Activated CD8-positive, alpha-beta memory T cell treated with anti-CD3 and anti-CD28 coated beads, Interleukin-2, amount 10 ng/mL, durations not matched to agents 7 days and 5 days (primary cell): ENCODE measurements at places on chromosomes 12 and 14. TPM values are rescaled to one million over a fixed set of nuclear protein-coding genes. Genes with fewer than 3 reads are reported as not detected.
A peak's percentile ranks its signal among the peaks of the same experiment; 100 is the strongest.

NGB gene
- total RNA-seq = not detected

POTEM gene
- total RNA-seq = not detected

GRCh38 chr12:52759695-52760094 is 17.4 kb downstream of the KRT76 start:
- no peak for DNase-seq
- no peak overlapping the region for H3K27ac ChIP-seq
- no peak overlapping the region for H3K4me3 ChIP-seq
- H3K27me3 ChIP-seq = peaks cover 11% of the 10 kb centered on the region

- H3K4me3 ChIP-seq = no peak overlapping the region
- peaks cover 20% of the 10 kb centered on the region for H3K4me1 ChIP-seq
- DNase-seq = no peak
- H3K27ac ChIP-seq = no peak overlapping the region
Observed at GRCh38 chr12:11949738-11950411, 120.9 kb upstream of the BCL2L14 start.

- H3K4me1 ChIP-seq = peaks cover 75% of the 10 kb centered on the region
- peak overlapping the region; percentile 88 for H3K4me3 ChIP-seq
- peaks cover 12% of the 10 kb centered on the region for H3K27me3 ChIP-seq
- peaks cover 2% of the 10 kb centered on the region for H3K36me3 ChIP-seq
- no peak for DNase-seq
Observed at GRCh38 chr12:111408116-111408440, 2.4 kb downstream of the SH2B3 start.

GRCh38 chr12:79690142-79690637 is 574 bp downstream of the PAWR start:
- DNase-seq = no peak
- H3K27ac ChIP-seq = no peak overlapping the region
- H3K36me3 ChIP-seq = peaks cover 2% of the 10 kb centered on the region
- peaks cover 63% of the 10 kb centered on the region for H3K27me3 ChIP-seq

- H3K27ac ChIP-seq = peak overlapping the region; percentile 70
- H3K27me3 ChIP-seq = peaks cover 82% of the 10 kb centered on the region
- peaks cover 42% of the 10 kb centered on the region for H3K4me1 ChIP-seq
- H3K36me3 ChIP-seq = no peaks in the 10 kb centered on the region
Observed at GRCh38 chr12:8644345-8645248, 18.0 kb downstream of the MFAP5 start.

DNA sequence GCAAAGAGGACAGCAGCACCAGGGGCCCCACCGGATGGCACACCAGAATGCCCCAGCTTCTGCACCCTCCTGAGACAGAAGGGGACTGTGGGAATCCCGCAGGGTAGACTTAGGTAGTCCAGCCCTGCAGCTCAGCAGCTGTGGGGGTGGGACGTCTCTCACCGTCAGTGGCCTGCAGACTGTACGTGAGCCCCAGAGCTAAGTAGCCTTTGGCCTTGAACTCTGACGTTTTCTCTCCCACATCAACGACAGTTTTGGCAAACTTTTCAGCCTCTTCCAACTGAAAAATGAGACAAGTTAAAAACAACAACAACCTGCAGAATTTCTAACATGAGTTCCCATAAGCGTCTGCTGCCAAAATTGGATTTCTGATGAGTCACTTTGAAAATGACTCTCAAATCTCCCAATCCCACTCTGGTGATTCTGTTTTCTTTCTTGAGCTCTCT is 161.4 kb downstream of the TTC7B start:
- H3K36me3 ChIP-seq = no peaks in the 10 kb centered on the region
- DNase-seq = no peak
- peaks cover 9% of the 10 kb centered on the region for H3K4me1 ChIP-seq

DNA sequence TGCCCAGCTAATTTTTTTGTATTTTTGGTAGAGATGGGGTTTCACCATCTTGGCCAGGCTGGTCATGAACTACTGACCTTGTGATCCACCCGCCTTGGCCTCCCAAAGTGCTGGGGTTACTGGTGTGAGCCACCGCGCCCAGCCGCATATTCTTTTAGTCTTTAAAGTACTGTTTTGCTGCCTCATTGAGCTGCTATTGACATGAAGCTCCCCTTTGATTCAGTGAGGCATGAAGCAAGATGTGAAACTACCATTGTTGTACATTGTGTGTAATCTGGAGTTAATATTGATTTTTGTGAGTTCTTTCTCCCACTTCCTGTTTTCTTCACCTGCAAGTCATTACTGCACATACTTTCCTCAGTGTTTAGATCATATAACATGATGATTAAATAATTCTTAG is 80.8 kb downstream of the MNAT1 start:
- DNase-seq = no peak
- H3K36me3 ChIP-seq = peaks cover 26% of the 10 kb centered on the region
- H3K4me1 ChIP-seq = peaks cover 3% of the 10 kb centered on the region
- no peak overlapping the region for H3K4me3 ChIP-seq
- H3K27me3 ChIP-seq = no peaks in the 10 kb centered on the region
- no peak overlapping the region for H3K27ac ChIP-seq

DNA sequence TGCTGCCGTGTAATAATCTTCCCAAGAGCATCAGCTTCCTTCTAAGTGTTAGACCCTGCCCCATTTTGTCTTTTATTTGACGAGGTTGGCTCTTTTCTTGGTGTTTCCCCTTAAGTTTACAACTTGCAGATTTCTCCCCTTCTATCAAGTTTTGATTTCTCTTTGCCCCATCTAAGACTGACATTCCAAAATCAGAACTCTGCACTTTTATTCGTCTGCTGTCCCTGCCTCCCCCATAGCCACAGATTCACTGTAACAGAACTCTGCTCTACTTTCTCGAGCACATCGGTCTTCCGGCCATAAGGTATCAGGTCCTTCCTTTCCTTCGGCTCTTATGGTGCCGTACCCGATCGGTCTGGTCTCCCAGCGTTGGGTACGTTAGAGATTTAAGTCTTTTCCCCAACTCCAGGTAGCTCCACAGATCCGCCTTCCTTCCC is 563 bp downstream of the DCP1B start:
- peak overlapping the region; percentile 99 for H3K4me3 ChIP-seq
- peak overlapping the region; percentile 97 for H3K27ac ChIP-seq
- H3K27me3 ChIP-seq = no peaks in the 10 kb centered on the region

DNA sequence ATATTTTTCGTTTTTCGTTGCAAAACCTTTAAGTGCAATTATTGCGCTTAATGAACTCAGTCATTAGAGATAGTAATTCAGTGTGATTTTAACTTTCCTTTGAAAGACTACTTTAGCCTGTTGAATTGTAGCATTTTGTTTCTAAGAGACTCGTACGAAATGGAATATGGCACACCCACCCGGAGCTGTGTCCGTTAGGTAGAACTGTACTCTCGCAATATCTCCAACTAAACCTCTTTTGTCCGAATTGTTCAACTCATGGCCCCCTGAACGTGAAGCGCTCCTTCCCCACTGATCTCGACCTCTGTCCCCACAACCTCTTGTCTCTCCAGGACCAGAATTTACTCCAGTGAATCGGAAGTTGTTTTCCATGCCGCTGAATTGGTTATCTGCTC is 800 bp downstream of the PCNX4 start:
- H3K36me3 ChIP-seq = peaks cover 19% of the 10 kb centered on the region
- peak overlapping the region; percentile 94 for H3K27ac ChIP-seq
- H3K27me3 ChIP-seq = no peaks in the 10 kb centered on the region
- H3K4me3 ChIP-seq = peak overlapping the region; percentile 92

- H3K4me3 ChIP-seq = no peak overlapping the region
- H3K27ac ChIP-seq = no peak overlapping the region
- no peaks in the 10 kb centered on the region for H3K36me3 ChIP-seq
Observed at GRCh38 chr12:108438667-108439066, 76.4 kb upstream of the FICD start.

DNA sequence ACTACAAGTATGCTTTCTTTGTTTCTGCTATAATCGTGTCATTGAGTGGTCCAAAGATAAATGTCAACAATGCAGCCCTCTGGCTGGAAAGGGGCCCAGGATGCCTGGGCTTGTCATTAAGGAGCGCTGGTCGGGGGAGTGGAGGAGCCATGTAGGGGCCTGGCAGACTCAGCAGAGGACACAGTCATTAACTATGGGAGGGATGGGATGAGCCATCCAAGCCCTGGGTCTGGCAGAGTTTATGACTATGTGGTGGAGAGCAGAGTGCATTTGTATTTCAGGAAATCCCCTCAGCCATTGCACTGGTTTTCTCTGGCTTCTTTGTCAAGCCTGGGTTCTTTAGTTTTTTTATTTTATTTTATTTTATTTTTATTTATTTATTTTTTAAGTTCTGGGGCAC is 243.1 kb downstream of the C12orf75 start:
- no peak for DNase-seq
- peaks cover 7% of the 10 kb centered on the region for H3K4me1 ChIP-seq
- no peak overlapping the region for H3K27ac ChIP-seq
- no peak overlapping the region for H3K4me3 ChIP-seq

DNA sequence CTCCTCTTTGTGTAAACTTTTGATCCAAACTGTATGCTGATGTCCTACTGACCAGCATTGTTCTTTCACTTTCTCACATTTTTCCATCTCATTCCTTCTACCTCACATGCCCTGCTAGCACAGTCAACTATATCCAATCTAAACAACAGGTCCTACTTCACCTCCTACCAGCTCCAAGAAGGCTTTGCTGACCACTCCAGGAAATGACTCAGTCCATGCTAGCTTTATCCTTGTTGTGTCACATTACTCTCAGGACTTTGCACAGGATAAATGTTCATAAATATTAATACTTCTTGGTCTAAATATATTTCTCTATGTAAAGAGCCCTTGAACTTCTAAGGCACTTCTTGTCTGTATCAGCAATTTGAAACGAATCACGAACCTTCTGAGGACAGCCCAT is 64.9 kb upstream of the PCED1B start:
- peaks cover 37% of the 10 kb centered on the region for H3K27me3 ChIP-seq
- DNase-seq = no peak
- no peak overlapping the region for H3K27ac ChIP-seq
- H3K4me3 ChIP-seq = no peak overlapping the region

DNA sequence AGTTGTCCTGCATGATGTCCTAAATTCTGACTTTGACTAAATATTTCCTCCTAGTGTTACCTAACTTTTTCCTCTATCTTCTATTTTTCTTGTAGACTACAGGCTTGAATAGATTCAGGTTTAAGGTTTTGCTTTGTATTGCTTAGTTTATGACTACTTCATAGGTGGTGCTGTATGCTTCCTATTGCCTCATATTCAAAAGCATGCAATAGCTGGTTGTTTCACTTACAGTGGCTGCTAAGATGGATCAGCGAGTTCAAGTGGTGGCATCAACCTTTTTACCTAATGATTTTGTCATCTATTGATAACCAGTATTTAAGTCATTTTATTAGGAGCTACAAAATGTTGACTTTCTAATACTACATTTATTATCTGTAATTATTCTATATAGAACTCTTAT is 36.3 kb upstream of the BICD1 start:
- H3K4me1 ChIP-seq = no peaks in the 10 kb centered on the region
- no peak for DNase-seq
- H3K27ac ChIP-seq = no peak overlapping the region
- H3K27me3 ChIP-seq = no peaks in the 10 kb centered on the region
